ENCODE measurements at places on chromosomes 4 and X.
A peak's percentile ranks its signal among the peaks of the same experiment; 100 is the strongest.

- no peak for DNase-seq
These were observed 14.7 kb downstream of the TMEM165 start for GRCh38 chr4:55410431-55410830.

GRCh38 chr4:156242390-156242789 is 288.7 kb upstream of the CTSO start:
- peak; percentile 30 for DNase-seq

- DNase-seq: no peak
These were observed 1398.4 kb downstream of the ARAP2 start for GRCh38 chr4:34845926-34846325.

GRCh38 chr4:163556177-163556576 is 61.7 kb downstream of the TMA16 start:
- DNase-seq: peak; percentile 32

- DNase-seq: no peak
These were observed 3.2 kb upstream of the SLC25A14 start for GRCh38 chrX:130336531-130336930.
